Activated naive CD4-positive, alpha-beta T cell treated with anti-CD3 and anti-CD28 coated beads for 36 hours (primary cell): ENCODE measurements at places on chromosomes 6 and 20.

GRCh38 chr20:11301699-11302098, 616.0 kb upstream of the BTBD3 start:
- DNase-seq, result no peak

- no peak for DNase-seq
Measured at GRCh38 chr6:89581689-89582088, 56.9 kb downstream of the LYRM2 start.

DNA sequence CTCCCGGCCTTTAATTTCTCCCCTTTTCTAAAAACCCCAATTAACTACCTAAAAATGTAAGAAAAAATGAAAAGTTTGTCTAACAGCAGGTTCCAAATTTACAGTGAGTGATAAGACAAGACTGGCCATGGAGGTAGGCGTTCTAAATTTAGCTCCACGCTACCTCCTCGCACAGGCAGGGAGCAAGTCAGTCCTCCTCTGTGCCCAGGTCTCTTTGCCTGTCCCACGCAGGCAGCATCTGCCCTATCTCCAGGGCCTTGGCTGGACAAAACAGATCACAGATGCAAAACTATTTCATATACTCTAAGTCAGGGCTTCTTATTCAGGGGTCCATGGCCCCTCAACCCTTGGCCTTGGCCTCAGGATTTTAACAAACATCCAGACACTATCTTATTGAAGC, 98.0 kb upstream of the JARID2 start:
- DNase-seq, result no peak

- no peak for DNase-seq
Measured at GRCh38 chr6:117272032-117272866, 6.9 kb downstream of the VGLL2 start.

DNA sequence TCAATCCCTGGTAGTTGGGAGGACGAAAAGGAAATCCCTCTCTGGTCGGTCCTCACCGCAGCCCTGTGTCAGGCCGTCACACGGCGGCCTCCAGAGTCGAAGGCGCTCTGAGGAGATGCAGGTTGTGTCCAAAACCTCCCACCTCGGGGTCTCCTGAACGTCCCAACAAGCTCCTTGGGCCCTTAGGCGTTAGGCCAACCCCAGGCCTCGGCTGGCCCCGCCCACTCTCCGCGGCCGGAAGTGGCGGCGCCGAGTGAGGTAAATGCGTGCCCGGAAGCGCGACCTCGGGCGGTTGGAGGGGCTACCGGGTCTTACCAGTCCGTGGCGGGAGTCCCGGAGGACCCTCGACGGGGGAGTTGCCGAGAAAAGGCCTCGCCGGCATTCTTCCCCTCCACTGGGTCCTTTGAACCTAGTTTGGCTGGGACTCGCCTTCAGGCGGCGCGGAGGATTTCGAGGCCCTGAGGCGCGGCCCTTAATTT, at the start of gene TDRD6:
TSS of gene TDRD6 (plus strand) at position 267 of the 479 bp plus-strand sequence. CDS start 244 bp downstream, outside the sequence.
- DNase-seq, result no peak

DNA sequence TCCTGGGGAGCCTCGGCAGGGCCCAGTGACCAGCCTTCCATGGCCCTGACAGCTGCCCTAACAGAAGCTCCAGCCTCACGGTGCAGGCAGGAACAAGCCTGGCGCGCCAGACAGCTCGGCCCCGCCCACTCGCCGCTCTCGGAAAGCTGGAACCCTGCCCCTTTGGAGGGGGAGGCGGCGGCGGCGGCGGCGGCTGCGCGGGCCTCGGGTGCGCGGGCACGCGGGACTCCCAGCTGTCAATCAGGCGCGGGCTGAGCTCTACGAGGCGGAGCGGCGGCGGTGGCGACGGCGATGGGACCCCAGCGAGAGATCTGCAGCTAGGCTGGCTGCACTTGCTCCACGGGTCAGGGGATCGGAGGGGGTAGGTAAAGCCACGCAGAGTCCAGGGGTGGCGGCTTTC, at the start of gene NRSN1:
TSS of gene NRSN1 (plus strand) at position 236 of the 400 bp plus-strand sequence. CDS start 8,113 bp downstream, outside the sequence.
- no peak for DNase-seq

DNA sequence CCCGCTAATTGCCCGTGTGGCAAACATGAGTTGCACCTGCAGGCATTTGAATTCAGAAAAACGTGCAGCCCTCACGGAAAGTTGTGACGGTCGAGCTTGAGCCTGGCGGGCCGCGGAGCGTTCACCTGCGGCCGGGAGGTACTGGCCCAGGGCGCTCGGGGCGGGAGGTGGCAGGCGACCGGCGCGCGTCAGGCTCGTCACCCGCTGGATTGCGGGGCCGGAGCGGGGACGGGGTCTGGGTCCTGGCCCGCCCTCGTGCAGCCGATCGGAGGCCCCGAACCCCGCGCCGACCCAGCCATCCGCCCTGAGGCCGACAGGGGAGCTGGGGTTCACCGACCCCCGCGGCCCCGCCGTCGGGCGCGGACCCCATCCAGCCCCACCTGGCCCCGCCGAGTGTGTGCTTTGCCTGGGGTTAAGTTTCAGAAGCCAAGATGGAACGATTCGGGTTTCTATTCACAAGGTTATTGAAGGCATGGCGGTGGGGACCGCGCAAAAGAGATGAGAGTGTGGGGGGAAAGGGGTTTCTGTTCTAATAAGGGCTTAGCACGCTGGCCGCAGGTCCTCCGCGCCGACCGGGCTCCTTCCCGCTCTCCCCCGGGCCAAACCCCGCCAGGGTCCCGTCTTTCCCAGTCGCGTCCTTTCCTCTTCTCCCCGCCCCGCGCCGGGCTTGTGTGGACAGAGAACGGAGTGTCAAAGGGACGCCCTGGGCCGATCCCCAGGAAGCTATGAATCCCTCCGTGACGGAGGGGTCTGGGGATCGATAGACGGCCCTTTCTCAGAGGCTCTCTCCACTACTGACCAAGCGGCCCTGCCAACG, 1.6 kb upstream of the HEY2 start:
- peak; percentile 25 for DNase-seq
